ENCODE measurements at places on chromosomes 11 and 22.

DNA sequence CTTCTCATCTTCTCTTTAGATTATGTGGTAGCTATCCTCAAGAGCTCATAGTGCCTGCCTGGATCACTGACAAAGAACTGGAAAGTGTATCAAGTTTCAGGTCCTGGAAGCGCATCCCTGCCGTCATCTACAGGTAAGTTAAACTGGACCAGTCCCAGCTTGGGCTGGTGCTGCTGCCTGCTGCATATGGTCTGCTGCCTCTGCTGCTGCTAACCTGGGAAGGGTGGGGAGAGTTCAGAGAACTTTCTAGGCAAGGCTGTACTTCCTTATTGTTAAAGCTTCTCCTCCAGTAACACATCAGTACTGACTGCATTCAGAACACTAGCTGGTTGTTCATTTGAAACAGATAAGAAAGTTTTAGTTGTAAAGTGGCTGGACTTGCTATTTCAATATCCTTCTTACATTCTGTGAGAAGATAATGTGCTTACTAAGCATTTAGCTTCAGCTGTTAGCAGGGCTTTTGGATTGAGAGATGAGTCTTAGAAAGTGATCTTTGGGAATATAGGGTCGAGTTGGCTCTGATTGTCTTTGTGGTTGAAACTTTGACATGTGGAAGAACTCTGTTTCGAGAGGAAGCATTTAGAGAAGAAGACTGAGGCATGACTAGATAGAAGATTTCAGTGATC, 77.3 kb upstream of the HORMAD2 start:
- DNase-seq, result no peak

GRCh38 chr11:30938171-30938570, 352.0 kb upstream of the MPPED2 start:
- no peak for DNase-seq

DNA sequence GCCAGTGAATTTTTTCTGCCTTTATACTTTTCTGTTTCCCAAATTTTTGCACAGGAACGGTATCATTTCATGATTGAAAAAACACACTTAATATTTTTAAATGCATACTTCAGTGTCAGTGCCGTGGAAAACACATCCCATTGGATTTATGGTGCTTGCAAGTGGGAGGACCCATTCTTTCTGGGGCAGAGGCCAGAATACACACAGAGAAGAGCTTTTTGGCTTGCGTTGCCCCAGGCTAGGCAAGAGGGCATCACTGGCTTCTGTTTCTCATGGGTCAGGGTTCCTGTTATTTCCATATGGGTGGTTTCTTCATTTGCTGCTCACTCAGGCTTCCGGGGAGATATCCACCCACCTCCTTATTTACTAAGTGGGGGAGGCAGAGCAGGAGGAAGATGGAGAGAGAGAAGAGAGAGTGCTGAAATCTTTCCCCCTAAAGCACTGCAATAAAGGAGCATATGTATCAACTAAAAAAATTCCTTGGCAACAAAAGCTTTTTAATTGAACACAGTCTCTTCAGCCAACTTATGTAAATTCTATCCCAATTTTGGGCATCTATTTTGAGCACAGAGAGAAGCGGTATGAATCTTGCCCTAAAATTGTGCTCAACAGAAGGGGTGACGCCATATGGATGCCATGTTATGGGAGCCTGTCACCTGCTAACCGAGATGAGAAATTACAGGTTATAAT, 66.0 kb upstream of the KIRREL3 start:
- DNase-seq, result no peak

DNA sequence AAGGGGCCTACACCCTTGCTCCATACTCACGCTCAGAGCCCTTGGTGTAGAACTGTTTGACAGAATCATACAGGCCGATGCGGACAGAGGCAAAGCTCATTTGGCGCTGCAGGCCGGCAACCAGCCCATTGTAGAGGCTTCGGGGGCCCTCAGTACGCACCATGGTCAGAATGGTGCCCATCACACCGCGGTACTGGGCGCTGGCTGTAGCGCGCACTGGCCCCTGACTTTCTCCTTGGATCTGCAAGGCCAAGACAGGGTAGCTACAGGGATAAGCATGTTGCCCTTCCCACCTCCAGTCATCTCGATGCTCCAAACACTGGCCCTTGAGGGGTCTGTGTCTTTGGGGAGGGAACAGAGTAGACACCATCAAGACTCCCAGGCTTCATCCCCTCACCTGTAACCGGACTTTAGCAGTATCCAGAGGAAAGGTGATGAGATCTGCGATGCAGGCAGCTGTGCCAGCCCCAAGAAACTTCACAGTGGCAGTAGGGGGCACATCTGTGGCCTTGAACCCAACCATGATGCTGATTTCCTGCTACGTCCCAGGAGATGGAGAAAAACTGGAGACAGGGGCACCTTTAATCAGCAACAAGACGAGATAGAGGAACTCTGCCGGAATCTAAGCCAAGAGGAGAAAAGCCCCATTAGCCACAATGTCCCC, 4.7 kb downstream of the UCP2 start:
- DNase-seq, result no peak

GRCh38 chr11:126233391-126233790, 21.8 kb downstream of the FAM118B start:
- DNase-seq, result no peak

DNA sequence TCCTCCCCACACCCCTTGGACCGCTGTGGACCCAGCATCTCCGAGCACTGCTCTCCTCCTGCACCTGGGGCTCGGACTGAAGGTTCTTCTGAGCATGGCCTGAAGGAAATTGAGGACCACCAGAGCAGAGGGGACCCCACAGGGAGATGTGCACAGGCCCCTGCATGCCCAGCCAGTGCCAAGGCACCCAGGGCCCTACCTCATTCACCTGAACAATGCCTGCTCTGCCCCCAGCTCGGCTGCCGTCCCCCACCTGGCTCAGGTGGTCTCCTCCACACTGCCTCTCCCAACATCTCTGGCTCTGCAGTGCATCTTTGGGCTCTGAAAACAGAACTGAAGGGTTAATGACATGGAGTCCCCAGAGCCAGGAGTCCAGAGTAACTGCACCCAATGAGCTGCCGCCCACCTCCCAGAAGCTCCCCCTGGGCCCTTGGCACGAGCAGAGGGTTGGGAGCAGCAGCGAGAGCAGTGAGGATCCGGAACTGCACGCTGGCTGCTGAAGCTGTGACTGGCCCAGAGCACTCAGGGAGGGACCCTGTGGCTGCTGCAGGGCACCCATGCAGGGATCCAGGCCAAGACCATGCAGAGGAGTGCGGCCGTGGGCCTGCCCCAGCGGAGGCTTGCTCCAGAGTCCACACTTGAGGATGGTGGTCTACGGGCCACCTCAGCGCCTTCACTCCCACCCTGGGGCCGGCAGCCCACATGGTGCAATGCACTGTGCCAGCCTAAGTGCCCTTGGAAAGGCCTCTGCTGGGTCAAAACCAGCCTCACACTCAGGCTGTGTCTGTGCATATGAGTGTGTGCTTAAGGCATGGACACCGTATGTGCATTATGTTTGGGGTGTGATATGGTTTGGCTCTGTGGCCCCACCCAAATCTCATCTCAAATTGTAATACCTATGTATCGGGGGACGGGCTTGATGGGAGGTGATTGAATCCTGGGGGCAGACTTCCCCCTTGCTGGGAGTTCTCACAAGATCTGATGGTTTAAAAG, 686.1 kb downstream of the TBC1D22A start:
- DNase-seq, result no peak

GRCh38 chr11:70146895-70147520, 56.1 kb upstream of the FADD start:
- DNase-seq, result no peak

DNA sequence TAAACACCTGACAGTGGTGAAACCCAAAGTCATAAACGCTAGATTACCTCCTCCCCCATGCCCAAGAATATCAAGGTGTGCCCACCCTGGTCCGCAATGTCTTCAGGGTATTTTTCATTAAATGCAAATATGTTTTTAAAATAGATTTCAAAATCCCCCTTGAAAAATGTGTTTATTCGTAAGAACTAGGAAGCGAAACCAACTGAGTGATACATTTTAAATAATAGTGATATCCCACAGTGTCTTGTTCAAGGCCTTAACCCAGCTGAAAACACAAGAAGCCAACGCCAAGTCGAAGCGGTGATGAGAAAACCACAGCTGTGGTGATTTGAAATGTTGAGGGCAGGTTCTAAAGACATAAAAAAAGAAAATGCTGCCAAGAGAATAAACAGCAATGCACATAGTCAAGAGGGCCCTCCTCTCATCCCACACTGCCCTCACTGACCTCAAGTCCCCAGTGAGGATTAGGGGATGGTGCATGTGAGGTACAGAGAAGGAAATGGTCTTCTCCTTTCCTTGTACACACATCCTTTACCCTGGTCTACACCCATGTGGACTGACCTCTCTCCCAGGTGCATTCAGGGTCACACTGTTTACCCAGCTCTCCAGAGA, 25.5 kb downstream of the KCNJ1 start:
- no peak for DNase-seq

GRCh38 chr22:19109198-19110063, 12.8 kb downstream of the DGCR2 start:
- no peak for DNase-seq

- no peak for DNase-seq
Measured at GRCh38 chr11:112485280-112485679, 224.6 kb upstream of the PLET1 start.

- DNase-seq, result no peak
Measured at GRCh38 chr11:10925149-10925926, 67.5 kb upstream of the ZBED5 start.

DNA sequence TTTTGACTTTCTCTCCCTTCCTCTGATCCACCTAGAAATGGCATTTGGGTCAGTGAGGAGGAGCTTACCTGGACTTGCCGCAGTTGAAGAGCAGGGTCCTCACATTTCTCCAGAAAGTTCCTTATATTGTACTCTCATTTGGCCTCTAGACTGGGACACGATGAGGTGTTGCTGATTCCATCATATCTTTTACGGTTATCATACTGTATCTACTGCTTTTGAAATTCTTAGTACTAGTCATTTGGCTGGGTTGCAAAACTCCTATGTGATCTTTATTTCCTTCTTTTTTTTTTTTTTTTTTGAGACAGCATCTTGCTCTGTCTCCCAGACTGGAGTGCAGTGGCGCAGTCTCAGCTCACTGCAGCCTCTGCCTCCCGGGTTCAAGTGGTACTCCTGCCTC, 58.7 kb upstream of the FAM181B start:
- DNase-seq, result no peak

- no peak for DNase-seq
Measured at GRCh38 chr22:39284142-39284980, 35.1 kb downstream of the RPL3 start.

- DNase-seq, result no peak
Measured at GRCh38 chr22:17903564-17904295, 120.6 kb downstream of the MICAL3 start.

GRCh38 chr22:45889093-45889538, 87.8 kb downstream of the WNT7B start:
- no peak for DNase-seq

DNA sequence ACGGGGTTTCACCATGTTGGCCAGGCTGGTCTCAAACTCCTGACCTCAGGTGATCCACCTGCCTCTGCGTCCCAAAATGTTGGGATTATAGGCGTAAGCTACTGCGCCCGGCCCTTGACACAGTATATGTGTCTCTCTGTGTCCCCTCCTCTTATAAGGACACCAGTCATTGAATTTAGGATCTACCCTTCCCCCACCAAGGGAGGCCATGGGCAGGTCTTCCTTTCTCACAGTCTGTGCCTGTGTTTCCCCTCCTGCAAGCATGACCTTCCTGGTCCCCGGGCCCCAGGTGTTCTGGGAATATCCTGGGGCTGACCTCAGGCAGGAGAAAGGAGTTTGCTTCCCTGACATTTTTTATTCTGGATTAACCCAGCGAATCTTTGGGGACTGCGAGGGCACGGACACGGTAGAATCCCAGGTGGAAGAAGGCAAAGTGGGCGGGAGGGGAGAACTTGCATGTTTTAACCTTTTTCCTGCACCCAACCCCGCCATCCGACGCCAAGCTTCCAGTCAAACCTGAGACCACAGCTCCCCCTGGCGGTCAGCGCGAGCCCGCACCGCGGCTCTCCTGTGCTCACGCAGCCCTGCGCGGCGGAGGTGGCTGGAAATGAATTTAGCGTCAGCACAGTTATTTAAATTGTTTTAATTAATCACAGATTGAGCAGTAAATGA, 42.1 kb upstream of the ISX start:
- DNase-seq, result no peak

- no peak for DNase-seq
Measured at GRCh38 chr11:111460340-111460739, 51.8 kb downstream of the BTG4 start.
